ENCODE measurements at places on chromosomes 3 and 15.

DNA sequence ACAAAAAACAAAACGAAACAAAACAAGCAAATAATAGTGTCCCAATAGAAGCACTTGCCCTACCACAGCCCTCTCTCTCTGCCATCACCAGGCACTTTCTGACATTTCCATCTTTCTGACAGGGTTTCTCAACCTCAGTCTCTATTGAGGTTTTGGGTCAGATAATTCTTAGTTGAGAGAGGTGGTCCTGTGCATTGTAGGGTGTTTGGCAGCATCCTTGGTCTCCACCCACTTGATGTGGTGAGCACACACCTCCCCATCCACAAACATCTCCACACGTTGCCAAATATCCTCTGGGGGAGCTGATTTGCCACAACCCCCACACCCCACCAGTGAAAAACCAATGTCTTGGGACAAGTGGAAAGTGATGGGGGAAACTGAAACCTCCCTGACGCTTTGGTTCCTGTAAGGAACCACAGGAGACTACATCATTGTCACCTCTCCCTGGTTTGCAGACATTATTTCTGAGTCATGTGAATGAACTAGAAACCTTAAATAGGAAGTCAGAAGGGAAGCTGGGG lies 733.7 kb upstream of the CFAP20DC start:
- no peak for DNase-seq

DNA sequence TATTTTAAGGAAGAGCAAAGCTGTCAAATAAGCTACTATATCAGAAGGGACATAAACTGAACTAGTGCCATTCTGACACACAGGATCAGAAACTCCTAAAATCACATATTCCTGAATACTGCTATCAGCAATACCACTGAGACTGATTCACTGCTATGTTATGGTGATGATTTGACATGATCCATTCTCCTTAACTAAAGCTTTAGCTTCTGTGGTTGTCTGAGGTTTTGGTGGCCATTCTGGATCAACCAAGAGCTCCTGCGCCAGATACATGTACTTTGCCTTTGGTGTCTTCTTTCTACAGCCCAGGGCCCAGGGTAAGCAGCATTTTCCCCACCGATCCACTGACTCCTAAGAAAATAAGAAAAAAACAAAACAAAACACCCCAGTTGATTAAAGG lies 6.7 kb upstream of the GP5 start:
- no peak for DNase-seq

DNA sequence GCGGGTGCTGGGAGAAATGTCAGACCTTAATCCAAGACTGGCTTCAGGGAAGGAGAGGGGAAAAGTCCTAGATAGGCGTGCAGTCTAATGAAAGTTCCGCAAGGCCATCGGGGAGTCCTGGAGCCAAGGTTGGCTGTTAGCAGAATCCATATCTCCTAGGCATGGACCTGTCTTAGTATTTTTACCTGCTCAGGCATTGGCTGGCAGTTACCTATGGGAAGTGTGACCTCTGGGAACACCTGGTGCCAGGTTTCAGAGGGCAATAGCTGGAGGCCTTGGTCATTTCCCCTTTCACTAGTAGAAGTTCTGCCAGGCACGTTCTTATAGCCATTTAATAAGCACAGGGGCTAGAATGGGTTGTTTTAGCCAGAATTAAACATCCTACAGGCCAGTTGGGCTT lies 330.8 kb upstream of the SEMA6D start:
- no peak for DNase-seq

DNA sequence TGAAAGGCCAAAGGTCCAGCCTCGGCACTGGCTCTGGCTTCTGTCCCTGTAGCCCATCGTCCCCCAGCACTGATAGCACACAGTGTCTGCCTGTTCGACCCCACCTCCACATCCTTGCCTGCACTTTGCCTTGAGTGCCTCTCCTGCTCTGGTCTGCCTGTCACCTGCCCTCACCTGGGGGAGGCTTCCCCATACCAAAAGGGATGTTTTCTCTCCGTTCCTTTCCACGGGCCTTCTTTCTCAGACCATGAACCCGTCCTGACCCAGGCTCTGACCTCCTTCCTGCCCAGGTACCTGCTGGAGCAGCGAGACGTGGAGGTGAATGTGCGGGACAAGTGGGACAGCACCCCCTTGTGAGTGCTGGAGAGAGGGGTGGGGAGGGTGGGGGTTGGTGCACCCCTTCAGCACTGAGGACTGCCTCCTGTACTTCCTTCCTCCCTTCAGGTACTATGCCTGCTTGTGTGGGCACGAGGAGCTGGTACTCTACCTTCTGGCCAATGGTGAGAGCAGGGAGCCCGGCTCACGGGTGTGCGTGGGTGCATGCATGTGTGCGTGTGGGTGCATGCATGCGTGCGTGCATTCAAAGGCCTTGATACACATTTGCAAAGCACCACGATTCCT lies 1.5 kb downstream of the ABTB1 start:
- no peak for DNase-seq

DNA sequence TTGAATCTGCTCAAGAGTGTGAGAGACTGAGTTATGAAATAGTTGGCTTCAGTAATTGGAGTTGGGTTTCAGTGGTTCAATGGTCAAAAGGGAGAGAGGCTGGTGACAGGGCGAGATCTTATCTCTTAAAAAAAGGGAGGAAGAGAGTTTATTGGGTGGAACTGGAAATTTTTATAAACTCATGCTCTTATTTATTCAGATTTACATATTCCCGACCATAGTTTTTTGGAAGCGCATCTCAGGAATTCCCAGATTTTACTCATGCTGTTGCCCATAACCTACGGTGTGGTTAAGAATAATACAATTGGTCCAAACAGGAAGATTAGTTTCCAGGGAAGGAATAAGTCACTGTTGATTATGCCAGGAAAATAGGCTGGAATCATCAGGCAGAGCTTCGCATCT lies 41.4 kb downstream of the CD200 start:
- DNase-seq, result no peak

DNA sequence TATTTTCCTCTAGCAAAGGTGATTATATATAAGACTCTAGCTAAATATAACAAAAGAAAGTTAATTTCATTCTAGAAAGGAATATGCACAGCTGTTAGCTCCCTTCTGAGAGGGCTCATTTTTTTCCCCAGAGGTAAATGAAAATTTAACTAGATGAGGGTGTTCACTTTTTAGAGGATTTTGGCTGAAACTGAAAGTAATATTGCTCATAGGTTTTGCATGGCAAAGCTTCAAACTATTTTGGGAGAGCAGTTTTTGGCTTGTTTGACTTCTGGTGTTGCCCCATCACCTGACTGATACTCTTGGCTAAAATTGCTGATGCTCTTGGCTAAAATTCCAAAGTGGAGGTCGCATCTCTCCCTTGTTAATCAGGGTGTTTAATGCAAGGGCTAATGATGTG lies 311.9 kb downstream of the EDEM1 start:
- DNase-seq, result no peak

DNA sequence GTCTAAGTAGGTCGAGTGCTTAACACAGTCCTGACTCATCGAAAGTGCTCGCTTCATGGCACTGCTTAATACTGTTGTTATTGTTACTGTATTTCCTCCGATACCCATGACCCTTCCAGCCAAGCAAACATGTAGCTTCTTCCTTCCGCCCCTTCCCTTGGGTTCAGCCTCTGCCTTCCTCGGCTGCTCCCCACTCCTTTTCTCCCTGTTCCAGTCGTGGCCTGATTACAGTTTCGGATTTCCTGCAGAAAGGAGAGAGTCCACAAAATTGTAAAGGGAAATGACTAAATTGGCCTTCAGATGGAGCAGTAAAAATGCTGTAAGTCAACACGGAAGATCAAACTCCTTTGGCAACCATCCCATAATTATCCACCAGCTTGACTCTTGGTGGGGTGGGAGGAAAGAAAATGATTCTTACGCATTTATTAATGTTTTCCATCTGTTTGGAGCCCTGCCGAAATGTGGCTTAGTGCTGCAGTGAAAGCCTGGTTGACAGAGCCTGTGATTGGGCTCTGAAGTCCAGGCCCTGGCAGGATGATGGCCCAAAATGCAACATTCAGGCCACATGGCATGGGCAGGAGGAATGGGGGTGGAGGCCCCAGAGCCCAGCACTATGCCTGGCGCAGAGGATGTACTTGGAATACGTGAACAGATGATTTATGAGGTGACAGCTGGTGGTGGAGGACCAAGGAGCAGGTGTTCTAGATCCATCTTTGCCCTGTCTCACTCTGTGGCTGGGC lies 37.6 kb downstream of the FAM3D start:
- DNase-seq, result no peak

GRCh38 chr3:58755150-58755549 lies 88.6 kb upstream of the FAM3D start:
- DNase-seq, result no peak

DNA sequence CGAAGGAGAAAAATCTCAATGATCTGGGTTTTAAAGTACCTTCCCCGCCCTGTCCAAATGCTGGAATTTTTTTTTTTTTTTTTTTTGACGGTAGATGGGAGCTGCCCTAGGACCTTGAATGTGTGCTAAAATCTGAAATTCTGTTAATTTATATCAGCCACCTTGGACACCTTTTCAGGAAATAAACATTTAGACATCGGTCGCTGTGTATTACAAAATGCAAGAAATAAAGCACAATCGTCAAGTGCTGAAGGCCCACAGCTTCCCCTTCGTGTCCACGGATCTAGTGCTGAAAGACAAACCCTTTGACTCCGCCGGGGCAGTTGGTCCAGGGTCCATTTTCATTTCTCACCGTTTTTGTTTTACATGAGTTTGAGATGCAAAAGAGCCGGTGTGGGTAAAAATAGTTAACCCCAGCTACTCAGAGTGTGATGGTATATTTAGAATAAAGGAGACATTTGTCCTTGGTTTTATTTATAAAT lies 90.2 kb upstream of the CHD2 start:
- no peak for DNase-seq

DNA sequence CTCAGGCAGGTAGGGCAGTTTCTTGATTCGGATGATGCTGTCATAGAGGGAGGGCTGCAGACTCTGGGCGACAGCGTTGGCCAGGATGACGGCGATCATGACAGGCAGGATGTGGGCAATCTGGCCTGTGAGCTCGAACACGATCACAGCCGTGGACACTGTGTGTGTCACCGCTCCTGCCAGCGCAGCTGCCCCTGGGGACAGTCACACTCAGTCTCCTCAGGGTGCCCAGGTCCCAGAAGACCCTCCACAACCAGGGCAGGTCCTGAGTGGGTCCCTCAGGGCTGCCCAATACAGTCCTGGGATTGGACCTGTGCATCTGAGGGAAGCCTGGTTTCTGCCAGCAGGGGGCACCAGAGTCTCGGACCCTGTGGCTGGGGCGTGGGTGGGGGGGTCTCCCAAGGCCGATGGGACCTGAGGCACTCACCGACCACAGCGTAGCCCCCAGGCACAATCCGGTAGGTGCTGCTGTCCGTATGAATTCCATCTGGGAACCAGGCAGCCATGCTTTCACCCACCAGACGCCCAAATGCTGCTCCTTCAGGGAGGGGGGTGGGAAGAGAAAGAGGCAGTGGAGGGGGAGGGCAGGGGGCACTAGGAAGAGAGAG lies 7.2 kb downstream of the CLCN2 start:
- DNase-seq, result peak; percentile 32
